Non-pigmented ciliary epithelial cell (primary cell): ENCODE measurements at places on chromosomes 13 and 19.

- DNase-seq = no peak
Observed at GRCh38 chr19:18098891-18099622, 1.5 kb downstream of the MAST3 start.

DNA sequence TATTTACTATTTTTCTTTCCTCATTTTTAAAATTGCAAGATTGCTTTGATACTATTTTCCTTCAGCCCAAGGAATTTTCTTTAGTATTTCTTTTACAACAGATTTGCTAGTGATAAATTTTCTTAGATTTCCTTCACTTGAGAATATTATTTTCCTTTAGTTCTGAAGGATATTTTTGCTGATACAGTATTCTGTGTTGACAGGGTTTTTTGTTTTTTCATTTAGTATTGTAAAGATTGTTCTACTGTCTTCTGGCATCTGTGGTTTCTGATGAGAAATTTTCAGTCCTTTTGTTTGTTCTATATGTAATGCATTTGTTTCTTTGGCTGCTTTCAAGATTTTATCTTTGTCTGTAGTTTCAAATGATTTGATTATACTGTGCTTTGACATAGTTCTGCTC, 20.7 kb downstream of the RAP2A start:
- no peak for DNase-seq

GRCh38 chr13:104936304-104936703, 1599.2 kb downstream of the EFNB2 start:
- DNase-seq = no peak

DNA sequence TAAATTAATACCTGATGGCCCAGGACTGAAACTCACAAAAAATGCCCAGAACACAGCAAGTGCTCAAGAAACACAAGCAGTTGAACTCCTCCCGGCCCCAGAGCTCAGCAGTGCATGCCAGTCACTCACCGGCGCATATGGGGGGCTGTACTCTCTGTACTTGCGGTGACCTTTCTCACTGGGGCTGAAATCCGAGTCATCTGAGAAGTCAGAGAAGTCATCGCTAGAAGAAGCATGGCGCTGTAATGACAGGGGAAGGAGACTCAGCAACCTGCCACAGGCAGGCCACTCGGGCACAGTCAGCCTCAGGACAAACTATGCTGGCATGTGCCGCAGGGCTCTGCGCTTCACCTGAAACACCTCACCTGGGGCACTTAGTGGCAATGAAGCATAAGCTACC, 19.7 kb downstream of the ZC3H4 start:
- DNase-seq = no peak

- no peak for DNase-seq
Observed at GRCh38 chr19:6503407-6504201, 1.5 kb upstream of the TUBB4A start.

DNA sequence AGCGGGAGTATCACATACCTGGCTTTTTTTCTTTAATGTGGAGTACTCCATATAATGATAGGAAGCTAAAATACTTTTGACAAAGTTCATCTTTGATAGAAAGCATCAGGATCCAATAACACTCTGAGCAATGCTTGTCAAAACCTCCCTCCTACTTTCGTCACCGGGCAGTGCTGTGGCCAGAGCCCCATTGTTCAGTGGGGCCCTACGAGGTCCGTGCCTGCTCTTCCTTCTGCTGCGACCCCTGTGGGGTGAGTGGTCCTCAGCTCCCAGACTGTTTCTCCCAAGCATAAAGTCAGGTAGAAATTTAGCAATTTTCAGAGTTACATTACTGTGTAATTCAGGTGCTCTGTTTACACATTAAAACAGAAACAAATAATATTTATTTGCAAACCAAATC, 51.2 kb downstream of the ANKRD10 start:
- no peak for DNase-seq

DNA sequence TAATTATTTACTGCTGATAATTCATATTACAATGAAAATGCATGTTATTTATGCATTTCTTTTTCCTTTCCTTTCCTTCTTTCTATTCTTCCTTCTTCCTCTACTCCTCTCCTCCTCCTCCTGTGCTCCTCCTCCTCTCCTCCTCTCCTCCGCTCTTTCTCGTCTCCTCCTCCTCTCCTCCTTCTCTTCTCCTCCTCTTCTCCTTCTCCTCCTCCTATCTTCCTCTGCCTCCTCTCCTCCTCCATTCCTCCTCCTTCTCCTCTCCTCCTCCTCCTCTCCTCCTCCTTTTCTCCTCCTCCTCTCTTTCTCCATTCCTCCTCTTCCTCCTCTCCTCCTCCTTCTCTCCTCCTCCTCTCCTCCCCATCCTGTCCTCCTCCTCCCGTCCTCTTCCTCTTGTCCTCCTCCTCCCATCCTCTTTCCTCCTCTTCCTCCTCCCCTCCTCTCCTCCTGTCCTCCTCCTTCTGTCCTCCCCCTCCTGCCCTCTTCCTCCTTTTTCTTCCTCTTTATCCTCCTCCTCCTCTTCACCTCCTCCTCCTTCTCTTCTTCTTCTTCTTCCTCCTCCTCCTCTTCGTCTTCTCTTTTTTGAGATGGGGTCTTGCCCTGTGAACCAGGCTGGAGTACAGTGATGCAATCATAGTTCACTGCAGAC, 14.7 kb downstream of the ADGRE2 start:
- no peak for DNase-seq

DNA sequence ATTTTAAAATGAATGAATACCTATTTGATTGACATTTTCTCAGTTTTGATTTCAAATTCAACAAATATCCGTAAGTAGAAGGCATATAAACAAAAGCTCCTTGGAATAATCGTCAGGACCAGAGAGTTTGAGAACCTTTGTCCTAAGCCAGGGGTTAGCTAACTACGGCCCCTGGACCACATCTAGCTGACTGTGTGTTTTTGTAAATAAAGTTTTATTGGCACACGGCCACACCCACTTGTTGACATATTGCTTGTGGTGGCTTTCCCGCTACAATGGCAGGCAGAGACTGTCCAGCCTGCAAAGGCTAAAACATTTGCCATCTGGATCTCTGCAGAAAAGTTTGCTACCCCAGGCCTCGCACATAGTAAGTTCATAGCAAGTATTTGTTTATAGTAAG, 83.4 kb downstream of the GNG7 start:
- no peak for DNase-seq

- DNase-seq = no peak
Observed at GRCh38 chr13:84845907-84846619, 953.2 kb downstream of the SLITRK6 start.

DNA sequence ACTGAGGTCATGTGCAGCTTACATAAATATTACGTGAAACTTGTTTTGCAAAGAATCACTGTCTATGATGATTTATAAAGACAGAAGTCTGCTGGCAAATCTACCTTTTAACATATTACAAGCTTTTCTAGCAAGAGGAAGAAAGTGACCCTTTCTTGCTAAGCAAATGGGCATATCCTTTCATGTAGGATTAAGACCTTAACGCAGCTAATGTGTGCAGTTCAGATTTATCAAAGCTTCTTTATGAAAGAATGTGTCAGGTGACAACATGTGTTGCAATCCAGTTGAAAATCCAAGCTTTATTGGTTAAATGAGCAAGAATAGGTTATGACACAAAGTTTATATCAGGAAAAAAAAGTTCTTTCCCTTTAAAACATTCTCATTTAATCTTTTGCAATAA, 115.6 kb upstream of the NBEA start:
- no peak for DNase-seq

DNA sequence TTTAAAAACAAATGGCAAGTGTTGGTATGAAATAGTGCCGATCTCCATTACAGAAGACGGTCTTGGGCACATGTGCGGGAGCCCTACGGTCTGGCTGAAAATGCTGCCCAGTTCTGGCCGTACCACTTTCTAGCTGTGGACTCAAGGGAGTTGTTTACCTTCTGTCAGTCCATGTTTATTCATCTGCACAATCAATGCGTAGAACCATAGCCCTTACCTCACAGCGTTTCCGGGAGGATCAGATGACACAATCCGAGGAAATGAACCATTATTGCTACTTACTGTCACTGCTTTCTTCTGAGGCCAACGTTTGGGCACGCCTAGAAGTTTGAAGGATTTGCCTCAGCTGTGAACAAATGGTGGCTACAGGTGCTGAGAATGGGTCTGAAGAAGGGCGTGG, 31.2 kb downstream of the GADD45B start:
- DNase-seq = no peak

DNA sequence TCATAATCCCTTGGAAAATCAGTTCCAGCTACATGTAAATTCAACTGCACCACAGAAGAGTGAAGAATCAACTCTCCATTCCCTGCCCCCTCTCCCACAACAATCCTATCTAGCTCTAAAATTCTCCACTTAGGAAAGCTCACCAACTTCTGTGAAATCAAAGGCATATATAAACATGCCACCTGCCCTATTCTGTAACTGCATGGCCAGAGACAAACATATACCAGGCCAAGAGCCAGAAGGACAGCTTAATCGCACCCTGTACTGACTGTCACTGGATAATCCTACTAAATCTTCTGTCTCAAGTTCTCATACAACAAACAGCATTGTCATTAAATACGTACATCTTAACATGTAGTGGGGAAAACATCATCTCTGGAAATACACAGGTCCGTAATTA, 58.2 kb upstream of the EEF1AKMT1 start:
- no peak for DNase-seq

- no peak for DNase-seq
Observed at GRCh38 chr13:28659621-28659970, 666 bp downstream of the POMP start.

- no peak for DNase-seq
Observed at GRCh38 chr13:65882810-65883209, 1347.3 kb downstream of the PCDH9 start.

DNA sequence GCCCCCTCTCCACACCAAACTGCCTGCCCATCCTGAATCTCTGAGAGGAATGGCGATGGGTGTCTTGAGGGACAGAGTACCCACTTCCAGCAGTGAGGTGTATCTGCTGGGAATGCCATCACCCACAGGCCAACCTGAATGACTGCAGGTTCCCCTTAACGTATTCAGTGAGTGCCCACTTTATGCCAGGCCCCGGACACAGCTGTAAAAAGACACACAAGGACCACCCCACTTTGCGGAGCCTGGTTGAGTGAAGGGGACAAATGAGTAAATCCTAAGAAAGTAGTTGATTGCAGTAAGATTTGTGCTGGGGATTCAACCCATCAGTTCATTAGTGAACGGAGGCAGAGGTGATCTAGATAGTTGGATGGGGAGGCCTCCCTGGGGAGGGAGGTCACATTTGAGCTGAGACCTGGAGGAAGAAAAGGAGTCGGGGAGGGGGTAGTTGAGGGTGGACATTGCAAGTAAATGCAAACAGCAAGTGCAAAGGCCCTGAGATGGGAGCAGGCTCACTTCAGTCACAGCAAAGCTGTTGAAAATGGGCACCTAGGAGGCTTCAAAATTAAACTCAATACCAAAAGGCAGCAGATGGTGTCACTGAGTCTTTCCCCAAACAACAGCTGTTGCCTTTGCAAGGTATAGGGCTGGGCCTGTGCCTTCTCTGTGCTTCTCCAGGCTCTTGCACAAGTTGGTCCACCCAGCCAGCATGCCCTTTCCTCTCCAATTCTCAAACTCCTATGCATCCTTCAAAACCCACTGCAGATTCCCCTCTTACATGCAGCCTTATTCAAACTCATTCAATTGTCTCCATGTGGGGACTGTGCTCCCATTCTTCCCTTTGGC, 4.3 kb downstream of the GDF15 start:
- no peak for DNase-seq

DNA sequence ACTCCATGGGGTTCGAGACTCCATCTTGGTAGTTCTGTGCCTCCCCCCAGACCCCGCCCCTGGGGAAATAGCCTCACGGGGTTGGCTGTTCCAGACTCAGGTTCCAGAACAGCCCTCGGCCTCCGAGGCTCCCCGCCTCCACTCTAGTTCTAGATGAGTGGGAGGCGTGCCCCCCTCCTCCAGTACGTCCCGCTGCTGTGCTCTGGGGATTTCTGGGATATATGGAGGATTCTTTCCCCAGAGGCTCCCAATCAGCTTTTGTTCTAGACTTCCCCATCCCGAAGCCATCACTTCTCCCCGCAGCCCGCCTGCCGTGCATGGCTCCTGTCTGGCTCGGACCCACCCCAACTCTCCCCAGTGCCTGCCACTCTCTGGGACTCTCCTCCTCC, 1.9 kb upstream of the CACNG7 start:
- no peak for DNase-seq

- DNase-seq = no peak
Observed at GRCh38 chr13:35598233-35598632, 121.7 kb upstream of the MAB21L1 start.

DNA sequence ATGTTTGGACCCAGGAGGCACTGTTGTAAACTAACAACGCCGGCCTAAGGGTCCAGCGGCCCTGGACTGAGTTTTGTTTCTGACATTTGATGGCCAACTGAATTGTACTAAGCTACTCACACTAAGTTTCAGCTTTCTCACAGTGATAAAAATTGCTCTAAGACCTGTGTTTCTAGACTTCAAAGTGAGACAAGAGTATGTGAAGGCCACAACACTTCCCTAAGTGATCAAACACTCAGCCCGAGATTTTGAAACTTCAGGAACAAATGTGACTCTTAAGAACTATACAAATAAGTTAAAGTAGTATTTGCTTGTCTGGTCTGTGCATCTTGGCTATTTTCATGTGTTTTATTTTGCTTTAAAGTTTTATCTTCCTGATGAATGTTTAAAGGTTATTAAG, 30.2 kb downstream of the EFNB2 start:
- no peak for DNase-seq

DNA sequence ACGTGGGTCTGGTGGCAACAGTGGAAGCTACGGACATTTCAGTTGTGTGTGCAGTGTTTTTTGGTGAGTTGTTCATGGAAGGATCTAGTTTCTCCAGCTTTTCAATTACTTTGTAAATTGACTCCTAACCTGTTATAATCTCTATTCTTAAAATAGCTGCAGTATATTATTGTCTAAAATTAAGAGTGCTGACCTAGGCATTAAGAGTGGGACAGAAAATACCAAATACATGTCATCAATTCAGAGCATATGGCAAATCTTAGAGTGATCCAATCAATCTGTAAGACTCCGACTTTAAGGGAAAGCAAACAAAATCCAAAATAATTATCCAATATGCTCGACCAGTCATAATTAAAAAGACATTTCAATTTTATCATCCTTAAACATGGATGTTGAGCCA, 338.1 kb upstream of the PCDH9 start:
- no peak for DNase-seq

- DNase-seq = no peak
Observed at GRCh38 chr13:91241221-91241933, 106.1 kb upstream of the MIR17HG start.

GRCh38 chr19:7833225-7834099, 3.4 kb downstream of the EVI5L start:
- no peak for DNase-seq

DNA sequence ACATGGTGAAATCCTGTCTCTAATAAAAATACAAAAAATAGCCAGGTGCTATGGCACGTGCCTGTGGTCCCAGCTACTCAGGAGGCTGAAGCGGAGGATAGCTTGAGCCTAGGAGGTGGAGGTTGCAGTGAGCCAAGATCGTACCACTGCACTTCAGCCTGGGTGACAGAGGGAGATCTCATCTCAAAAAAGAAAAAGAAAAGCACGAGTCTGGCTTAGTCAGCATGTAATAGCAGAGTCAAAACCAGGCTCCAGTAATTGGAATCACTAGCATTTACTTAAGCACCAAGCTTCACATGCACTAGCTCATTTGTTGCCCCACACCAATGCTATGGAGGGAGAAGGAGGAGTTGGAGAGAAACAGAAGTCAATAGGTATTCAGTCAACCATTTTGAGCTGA, 41.9 kb upstream of the SLC7A9 start:
- DNase-seq = no peak

GRCh38 chr13:59776924-59777690, 386.6 kb downstream of the DIAPH3 start:
- peak; percentile 71 for DNase-seq
